ENCODE measurements at places on chromosomes 12 and 14. TPM values are rescaled to one million over a fixed set of nuclear protein-coding genes. Genes with fewer than 3 reads are reported as not detected.
A peak's percentile ranks its signal among the peaks of the same experiment; 100 is the strongest.

PDZRN4 gene
- not detected for total RNA-seq

TGM1 gene
- total RNA-seq = 2.3 TPM

SERPINA9 gene
- total RNA-seq = not detected

SBNO1 gene
- total RNA-seq = 68.7 TPM

IL31 gene
- total RNA-seq = not detected

KRT77 gene
- not detected for total RNA-seq

WIF1 gene
- total RNA-seq = not detected

LTBR gene
- 3.1 TPM for total RNA-seq

OAS3 gene
- total RNA-seq = 33.3 TPM

HNF1A gene
- total RNA-seq = 0.26 TPM

TEX52 gene
- not detected for total RNA-seq

GLIPR1L1 gene
- not detected for total RNA-seq

DNA sequence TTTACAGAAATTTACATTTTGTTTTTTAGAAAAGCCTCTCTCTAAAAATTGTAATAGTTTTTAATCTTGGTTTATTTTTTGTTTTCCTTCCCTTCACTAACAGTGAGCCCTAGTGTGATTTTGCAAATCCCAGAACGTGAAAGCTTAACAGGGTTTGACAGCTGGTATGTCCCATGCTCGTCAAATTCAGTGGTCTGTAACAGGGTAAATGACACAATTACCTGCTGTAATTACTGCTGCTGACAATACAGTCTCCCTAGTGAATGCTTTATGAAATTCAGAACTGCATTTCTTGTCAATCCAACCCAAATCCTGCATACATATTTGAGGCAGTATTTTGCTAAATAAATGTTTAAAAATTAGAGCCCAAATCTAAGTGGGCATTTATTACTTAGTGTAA is 249.2 kb downstream of the NELL2 start:
- H3K36me3 ChIP-seq = no peaks in the 10 kb centered on the region
- no peak overlapping the region for H3K4me3 ChIP-seq
- DNase-seq = no peak
- no peak overlapping the region for H3K27ac ChIP-seq
- no peaks in the 10 kb centered on the region for H3K27me3 ChIP-seq
- no peaks in the 10 kb centered on the region for H3K4me1 ChIP-seq

GRCh38 chr14:31057035-31057434 is 30.9 kb upstream of the STRN3 start:
- H3K27me3 ChIP-seq = no peaks in the 10 kb centered on the region
- H3K4me3 ChIP-seq = no peak overlapping the region
- H3K27ac ChIP-seq = no peak overlapping the region
- no peaks in the 10 kb centered on the region for H3K36me3 ChIP-seq
- no peak for DNase-seq
- no peaks in the 10 kb centered on the region for H3K4me1 ChIP-seq

DNA sequence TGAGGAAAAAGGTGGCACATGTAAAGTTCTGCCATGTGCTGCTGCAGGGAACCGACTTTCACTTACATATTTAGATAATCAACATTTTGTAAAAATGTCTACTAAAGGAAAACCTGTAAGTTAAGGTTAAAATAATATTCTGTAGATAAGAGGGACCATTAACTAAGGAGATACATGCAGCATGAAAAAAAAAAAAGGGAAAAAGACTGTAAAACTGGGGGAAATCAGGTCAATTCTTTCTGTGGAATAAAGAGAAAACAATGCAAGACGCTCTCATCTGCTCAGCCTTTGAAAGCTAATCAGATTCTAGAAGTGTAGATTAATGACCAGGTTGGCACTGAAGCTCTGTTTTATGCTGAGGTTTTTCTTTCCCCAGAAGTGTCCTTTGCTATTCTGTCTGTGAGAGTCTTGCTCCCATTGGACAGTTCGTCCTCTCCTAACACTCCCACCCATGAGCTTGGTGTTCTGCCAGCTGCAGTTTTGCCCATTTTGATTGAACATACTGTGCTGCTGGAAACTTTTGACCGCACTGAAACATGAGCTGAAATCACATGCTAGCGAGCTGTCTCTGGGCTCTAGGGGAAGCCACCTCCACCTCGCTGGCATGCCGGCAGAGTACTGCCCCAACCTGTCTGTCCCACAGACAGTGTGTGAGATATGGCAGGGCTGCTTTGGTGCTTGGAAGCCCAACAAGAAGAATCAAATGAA is 39.7 kb downstream of the PPTC7 start:
- no peak overlapping the region for H3K4me3 ChIP-seq
- DNase-seq = no peak
- no peaks in the 10 kb centered on the region for H3K27me3 ChIP-seq
- no peaks in the 10 kb centered on the region for H3K36me3 ChIP-seq
- H3K27ac ChIP-seq = no peak overlapping the region

- DNase-seq = no peak
- H3K4me1 ChIP-seq = no peaks in the 10 kb centered on the region
Measured at GRCh38 chr14:45308745-45309397, 55.9 kb upstream of the MIS18BP1 start.

DNA sequence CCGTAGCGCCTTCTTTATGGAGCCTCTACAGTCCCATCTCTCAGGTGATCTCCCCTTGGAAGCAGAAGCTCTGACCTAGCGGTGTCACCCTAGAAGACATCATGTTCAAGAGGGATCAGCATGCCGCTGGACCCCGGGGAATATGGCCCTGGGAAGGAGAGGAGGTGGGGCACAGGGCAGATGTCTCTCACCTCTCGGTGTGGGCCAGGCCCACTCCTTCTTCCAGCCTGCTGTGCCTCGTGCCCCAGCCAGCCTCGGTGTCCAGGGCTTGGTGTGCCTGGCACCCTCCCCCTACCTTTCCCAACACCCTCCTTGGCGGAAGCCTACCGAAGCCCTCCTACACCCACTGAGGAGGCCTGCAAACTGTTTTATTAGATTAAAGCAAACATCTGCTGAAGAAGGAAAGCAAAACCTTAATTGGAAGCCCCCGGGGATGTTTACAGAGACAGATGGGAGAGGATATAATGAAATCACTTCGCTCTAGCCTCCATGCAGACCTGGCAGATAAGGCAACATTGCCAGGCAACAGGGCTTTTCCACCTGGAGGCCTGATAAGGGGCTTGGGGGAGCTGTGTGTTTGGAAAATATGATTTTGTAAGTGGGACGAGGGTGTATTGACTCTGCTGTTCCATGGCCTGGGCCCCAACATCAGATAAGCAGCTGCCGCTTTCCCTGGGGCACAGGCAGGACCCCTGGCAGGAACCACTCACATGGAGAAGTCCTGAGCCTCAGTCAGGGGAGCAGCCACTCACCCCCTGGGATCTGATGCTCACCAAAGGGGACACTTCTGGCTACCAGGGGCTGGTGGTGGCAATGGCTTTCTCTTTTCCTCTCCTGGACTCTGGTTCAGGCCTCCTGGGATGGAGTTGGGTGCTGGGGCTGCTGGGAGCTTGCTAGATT is 5.7 kb upstream of the CHGA start:
- no peak overlapping the region for H3K4me3 ChIP-seq
- H3K27me3 ChIP-seq = no peaks in the 10 kb centered on the region
- H3K36me3 ChIP-seq = no peaks in the 10 kb centered on the region
- no peak overlapping the region for H3K27ac ChIP-seq

DNA sequence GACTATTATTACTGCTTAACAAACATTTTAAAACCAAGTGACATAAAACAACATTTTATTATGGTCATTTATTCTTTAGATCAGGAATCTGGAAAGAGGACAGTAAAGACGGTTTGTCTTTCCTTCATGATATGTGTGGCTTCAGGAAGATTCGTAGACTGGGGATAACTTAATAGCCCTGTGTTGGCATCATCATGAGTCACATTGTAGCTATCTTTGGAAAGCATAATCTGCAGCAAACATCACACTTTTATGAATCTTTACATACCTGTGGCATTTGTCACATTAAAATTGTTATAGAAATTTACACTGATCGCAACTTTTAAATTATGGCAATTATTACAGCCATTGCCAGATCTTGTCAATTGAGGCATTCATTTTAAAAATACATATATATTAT is 397.1 kb downstream of the NOVA1 start:
- no peaks in the 10 kb centered on the region for H3K4me1 ChIP-seq
- no peaks in the 10 kb centered on the region for H3K36me3 ChIP-seq
- no peaks in the 10 kb centered on the region for H3K27me3 ChIP-seq
- H3K27ac ChIP-seq = no peak overlapping the region
- no peak overlapping the region for H3K4me3 ChIP-seq

- H3K27ac ChIP-seq = no peak overlapping the region
- H3K4me3 ChIP-seq = no peak overlapping the region
- no peak for DNase-seq
- no peaks in the 10 kb centered on the region for H3K27me3 ChIP-seq
- H3K36me3 ChIP-seq = no peaks in the 10 kb centered on the region
- H3K4me1 ChIP-seq = no peaks in the 10 kb centered on the region
Measured at GRCh38 chr12:124413915-124414314, 119.0 kb downstream of the RFLNA start.

DNA sequence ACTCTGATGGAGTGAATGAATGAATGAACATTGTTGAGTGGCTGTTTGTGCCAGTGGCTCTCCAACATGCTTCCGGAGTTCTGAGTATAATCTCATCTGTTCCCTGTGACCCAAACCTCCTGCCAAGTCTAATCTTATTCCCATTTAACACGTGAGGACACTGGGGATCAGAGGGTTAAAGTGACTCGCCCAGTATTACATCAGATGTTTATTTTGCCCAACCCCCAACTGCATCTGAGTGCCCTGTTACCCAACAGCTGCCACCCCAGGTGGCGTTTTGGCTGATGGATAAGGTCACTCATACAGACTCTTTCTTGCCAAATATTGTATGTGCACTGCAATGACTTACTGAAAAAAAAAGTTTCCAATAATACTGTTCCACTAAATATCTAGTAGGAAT is 210.9 kb downstream of the EXOC5 start:
- H3K27me3 ChIP-seq = no peaks in the 10 kb centered on the region
- DNase-seq = no peak
- no peak overlapping the region for H3K4me3 ChIP-seq
- no peak overlapping the region for H3K27ac ChIP-seq

DNA sequence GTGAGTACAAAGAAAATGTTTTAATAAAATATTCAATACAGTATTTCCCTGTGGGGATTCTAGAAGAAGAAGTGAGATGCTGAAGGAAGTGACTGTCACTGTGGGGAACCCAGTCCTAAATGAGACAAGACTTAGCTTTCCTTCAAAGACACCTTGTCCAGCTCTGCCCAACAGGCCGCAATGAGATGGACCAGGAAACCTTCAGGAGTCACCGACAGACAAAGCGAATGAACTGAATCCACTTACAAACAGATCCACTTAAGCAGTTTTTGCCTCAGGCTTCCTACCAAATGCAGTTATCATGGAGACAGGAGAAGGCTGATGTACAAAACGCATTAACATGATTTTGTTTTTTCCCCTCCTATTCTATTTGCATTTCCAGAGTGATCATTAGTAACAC is 9.6 kb downstream of the KCNJ8 start:
- no peak for DNase-seq
- H3K4me1 ChIP-seq = no peaks in the 10 kb centered on the region
- H3K4me3 ChIP-seq = no peak overlapping the region
- no peaks in the 10 kb centered on the region for H3K27me3 ChIP-seq

- peak overlapping the region; percentile 3 for H3K4me3 ChIP-seq
- H3K36me3 ChIP-seq = peaks cover 9% of the 10 kb centered on the region
- H3K4me1 ChIP-seq = peaks cover 98% of the 10 kb centered on the region
- H3K27me3 ChIP-seq = no peaks in the 10 kb centered on the region
- peak overlapping the region; percentile 100 for H3K27ac ChIP-seq
Measured at GRCh38 chr12:120228291-120229070, 27.6 kb upstream of the RPLP0 start.

- H3K4me3 ChIP-seq = no peak overlapping the region
- no peaks in the 10 kb centered on the region for H3K27me3 ChIP-seq
- no peak for DNase-seq
- no peaks in the 10 kb centered on the region for H3K36me3 ChIP-seq
- no peaks in the 10 kb centered on the region for H3K4me1 ChIP-seq
Measured at GRCh38 chr14:96676166-96676565, 121.0 kb upstream of the VRK1 start.

- DNase-seq = no peak
- H3K4me3 ChIP-seq = no peak overlapping the region
- H3K4me1 ChIP-seq = no peaks in the 10 kb centered on the region
Measured at GRCh38 chr14:83940253-83940652, 1589.7 kb upstream of the FLRT2 start.

DNA sequence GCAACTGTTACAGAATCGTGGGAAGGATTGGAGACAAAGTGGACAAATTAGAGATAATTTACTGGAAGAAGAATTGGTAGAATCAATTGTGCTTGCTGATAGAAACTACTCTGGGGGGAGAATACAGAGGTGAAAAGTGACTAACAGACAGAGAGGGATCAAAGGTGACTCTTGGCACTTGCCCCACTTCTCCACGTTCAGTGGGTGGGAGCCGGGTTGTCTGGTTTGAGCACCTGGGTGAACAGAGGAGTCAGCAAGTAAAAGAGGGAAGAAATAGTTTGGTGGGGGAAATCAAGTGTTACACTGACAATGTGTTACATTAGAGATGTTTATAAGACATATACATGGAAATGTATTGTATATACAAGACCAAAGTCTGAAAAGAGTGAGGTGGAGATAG is 69.1 kb downstream of the PPP2R5E start:
- no peaks in the 10 kb centered on the region for H3K36me3 ChIP-seq
- peaks cover 8% of the 10 kb centered on the region for H3K4me1 ChIP-seq
- H3K27me3 ChIP-seq = no peaks in the 10 kb centered on the region
- H3K27ac ChIP-seq = no peak overlapping the region
- DNase-seq = no peak
- no peak overlapping the region for H3K4me3 ChIP-seq

GRCh38 chr12:114141921-114142564 is 175.9 kb upstream of the RBM19 start:
- no peaks in the 10 kb centered on the region for H3K36me3 ChIP-seq
- DNase-seq = no peak
- no peak overlapping the region for H3K27ac ChIP-seq
- H3K4me1 ChIP-seq = no peaks in the 10 kb centered on the region

- peaks cover 2% of the 10 kb centered on the region for H3K4me1 ChIP-seq
- no peaks in the 10 kb centered on the region for H3K36me3 ChIP-seq
- H3K27me3 ChIP-seq = peaks cover 32% of the 10 kb centered on the region
- no peak overlapping the region for H3K4me3 ChIP-seq
- no peak overlapping the region for H3K27ac ChIP-seq
Measured at GRCh38 chr12:119589097-119589496, 4.5 kb upstream of the TMEM233 start.

GRCh38 chr14:68111853-68112270 is 292.3 kb downstream of the RAD51B start:
- no peaks in the 10 kb centered on the region for H3K27me3 ChIP-seq
- DNase-seq = no peak
- peak overlapping the region; percentile 44 for H3K27ac ChIP-seq
- no peaks in the 10 kb centered on the region for H3K36me3 ChIP-seq
- no peak overlapping the region for H3K4me3 ChIP-seq
- no peaks in the 10 kb centered on the region for H3K4me1 ChIP-seq

- no peaks in the 10 kb centered on the region for H3K36me3 ChIP-seq
- H3K4me3 ChIP-seq = no peak overlapping the region
- no peak for DNase-seq
Measured at GRCh38 chr12:95386051-95386450, 87.9 kb upstream of the METAP2 start.

- DNase-seq = no peak
- H3K27ac ChIP-seq = no peak overlapping the region
- H3K4me1 ChIP-seq = no peaks in the 10 kb centered on the region
- no peaks in the 10 kb centered on the region for H3K36me3 ChIP-seq
Measured at GRCh38 chr14:24465368-24465767, 22.8 kb upstream of the SDR39U1 start.

GRCh38 chr14:84040101-84040500 is 1489.8 kb upstream of the FLRT2 start:
- H3K27me3 ChIP-seq = no peaks in the 10 kb centered on the region
- no peaks in the 10 kb centered on the region for H3K4me1 ChIP-seq
- DNase-seq = no peak

- no peak for DNase-seq
- peaks cover 60% of the 10 kb centered on the region for H3K4me1 ChIP-seq
- peak overlapping the region; percentile 68 for H3K4me3 ChIP-seq
Measured at GRCh38 chr12:106138357-106138632, 459 bp downstream of the NUAK1 start.
